Stimulated activated CD4-positive, alpha-beta T cell treated with anti-CD3 and anti-CD28 coated beads, TNF-alpha, amount 100 ng/mL, for 24 hours (primary cell): ENCODE measurements at places on chromosomes 6 and 20.

- no peak for DNase-seq
These were observed 58.5 kb downstream of the PRND start for GRCh38 chr20:4780245-4780644.

DNA sequence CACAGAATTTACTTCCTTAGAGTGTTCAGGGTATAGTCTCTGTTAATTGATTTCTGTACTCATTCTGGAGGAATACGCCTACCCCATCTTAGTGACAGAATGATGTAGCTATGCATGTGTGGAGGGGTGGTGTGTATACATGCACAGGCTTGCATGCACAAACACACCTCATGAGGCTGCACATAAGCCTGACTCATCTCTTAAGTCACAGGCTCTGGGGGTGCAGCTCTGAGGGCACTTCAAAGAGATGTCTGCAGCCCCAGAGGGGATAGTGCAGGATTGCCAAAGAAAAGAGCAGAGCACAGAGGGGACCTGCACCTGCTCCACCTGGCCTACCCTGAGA, 24.6 kb downstream of the TBX18 start:
- no peak for DNase-seq

DNA sequence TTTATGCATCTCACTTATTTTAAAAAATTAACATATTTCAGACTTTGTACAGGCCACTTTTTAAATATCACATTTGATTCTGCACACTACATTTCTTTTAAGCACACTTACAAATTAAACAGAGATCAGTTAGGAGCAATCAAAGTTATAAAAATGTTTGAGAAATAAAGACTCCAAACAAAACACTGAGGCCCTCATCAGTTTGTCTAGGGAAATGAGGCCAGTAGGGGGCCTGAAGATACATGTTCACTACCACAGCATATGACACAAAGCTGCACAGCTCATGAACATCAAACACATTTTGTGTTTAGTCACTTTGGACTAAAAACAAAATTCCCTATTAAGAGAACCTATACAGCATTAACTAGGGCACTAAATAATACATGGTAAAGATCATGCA, 180.5 kb downstream of the PDE7B start:
- no peak for DNase-seq

- no peak for DNase-seq
These were observed 190.3 kb downstream of the RNF144B start for GRCh38 chr6:18577491-18577890.

DNA sequence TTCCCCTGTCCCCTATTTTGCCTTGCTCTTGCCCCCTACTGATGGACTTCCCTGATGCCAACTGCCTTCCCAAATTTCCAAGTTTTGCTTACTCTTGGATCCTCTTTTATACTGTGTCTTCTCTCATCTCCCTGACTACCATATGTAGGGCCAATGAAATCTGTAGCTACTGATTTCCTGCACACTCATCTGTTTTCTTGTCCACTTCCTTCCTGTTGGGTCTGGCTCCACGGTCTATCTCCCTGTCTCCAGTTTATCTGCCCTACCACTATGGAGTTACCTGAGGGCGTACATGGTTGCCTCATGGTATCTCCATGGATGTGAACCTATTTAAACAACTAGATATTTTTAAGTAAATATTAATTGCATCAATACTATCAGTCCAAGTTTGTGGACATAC, 140.3 kb upstream of the MCHR2 start:
- DNase-seq, result no peak

- DNase-seq, result no peak
These were observed 14.3 kb upstream of the INSM1 start for GRCh38 chr20:20353576-20353975.
